ENCODE measurements at places on chromosomes 5 and 9.

DNA sequence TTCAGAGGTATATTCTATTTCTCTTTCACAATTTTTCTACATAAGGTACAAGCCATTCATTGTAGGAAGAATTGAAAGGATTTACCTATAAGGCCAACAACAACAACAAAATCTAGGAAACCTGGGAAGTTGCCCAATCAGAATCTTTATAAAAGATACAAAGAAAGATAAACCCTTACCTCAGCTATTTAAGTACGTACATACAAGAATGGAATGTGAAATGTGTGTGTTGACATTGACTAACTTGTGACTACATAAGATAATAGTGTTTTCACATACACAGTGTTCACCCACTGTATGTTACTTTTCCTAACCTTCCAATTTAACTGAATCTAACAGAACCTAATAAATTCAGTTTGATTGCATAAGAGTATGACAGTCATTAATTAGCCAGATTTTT, 154.1 kb downstream of the ADAMTS6 start:
- no peak for DNase-seq

DNA sequence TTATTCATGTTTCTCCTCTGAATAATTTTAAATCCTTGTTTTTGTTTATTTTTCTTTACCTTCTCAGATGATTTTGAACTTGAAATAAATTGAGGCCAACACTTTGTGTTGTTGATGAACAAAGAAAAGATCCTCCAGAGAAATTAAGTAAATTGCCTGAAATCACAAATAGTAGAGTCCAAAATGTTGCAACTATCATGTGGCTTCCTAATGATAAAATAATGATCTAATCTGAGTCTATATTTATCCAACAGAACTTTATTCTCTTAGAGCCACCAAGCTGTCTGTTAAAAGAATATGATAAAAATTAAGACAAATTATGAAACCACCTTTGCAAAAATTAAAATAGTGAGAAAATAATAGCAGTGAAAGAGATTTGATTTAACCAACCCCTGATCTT, 132.2 kb upstream of the SPEF2 start:
- DNase-seq = no peak

DNA sequence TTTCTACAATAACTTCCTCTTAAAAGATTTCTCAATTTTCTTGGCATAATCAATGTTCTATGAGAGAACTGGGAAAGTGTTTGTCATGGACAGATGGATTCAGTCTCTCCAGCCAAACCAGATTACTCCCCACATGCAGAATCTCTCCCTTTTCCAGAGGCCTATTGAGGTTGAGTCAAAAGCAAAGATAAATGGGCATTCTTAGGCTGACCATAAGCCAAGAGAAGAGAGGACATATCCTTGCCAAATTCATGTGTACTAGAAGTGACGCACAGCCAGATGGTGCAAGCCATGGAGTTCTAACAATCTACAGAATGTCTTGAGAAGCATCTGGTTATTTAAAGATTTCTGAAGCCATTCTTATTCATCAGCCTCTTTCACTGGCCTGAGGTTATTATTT, 2115.0 kb downstream of the MAT2B start:
- no peak for DNase-seq

DNA sequence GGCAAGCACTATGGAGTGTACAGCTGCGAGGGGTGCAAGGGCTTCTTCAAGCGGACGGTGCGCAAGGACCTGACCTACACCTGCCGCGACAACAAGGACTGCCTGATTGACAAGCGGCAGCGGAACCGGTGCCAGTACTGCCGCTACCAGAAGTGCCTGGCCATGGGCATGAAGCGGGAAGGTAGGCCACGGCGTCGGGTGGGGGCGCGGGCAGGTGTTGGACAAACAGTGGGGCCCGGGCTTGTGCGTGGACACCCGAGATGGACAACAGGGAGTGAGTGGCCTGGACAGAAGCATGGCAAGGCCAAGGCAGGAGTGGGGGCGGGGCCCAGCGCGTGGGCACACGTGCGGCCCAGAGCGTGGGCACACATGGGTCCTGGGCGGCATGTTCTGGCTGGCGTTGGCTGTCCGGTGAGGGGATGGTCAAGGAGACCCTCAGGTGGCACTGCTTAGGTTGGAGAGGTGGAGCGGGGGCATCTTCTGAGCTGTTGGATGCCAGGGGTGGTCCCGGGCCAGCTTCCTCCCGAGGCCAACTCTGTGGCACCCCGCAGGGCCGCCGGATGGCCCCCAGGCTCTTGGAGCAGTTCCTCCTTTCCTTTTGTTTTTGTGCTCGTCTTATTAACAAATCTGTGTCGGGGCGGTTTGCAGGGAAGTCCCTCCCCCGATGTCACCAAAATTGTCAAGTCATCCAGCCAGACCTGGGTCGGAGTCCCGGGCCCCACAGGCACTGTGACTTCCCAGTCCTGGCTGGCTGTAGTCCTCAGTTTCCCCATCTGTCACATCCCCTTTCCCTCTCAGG, 82.9 kb downstream of the RXRA start:
- no peak for DNase-seq

DNA sequence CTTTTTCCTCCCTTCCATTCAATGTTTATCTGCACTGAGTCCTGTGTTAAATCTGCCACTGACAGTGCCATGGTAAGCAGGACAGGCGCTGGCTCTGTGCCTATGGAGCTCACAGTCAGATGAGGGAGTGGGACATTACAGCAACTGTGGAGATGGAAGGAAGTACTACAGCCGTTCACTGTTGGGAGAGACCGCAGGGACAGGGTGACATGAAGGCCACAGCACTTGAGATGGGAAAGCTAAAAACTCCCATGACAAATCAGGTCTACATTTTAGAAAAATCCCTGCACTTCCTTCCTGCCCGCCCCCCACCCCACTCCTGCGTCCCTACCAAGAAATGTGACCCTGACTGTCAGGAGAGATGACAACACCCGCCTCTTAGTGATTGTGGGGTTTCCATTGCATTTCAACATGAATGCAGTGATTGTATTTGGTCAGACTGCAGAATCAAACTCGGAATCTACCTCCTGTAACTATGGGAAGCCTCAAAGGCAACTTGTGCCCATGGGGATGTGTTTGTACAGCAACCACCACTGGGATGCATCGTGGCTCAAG, 56.4 kb downstream of the GTF3C4 start:
- DNase-seq = no peak

DNA sequence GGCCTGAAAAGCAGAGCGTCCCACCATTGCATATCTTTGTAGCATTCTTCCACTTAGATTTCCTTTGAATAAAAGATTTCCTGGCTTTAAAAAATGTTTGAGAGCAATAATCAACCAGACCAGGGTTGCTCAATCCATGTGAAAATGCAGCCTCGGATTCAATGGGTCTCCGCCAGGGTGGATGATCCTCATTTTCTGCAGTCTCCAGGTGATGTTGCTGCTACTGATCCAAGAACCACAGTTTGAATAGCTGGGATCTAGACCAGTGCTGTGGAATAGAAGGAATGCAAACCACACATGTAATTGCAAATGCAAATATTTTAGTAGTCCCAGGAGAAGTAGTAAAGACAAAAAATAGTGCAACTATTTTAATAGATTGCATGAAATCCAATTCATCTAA, 317.6 kb downstream of the IRX1 start:
- no peak for DNase-seq
